ENCODE measurements at places on chromosomes 2 and 18.

DNA sequence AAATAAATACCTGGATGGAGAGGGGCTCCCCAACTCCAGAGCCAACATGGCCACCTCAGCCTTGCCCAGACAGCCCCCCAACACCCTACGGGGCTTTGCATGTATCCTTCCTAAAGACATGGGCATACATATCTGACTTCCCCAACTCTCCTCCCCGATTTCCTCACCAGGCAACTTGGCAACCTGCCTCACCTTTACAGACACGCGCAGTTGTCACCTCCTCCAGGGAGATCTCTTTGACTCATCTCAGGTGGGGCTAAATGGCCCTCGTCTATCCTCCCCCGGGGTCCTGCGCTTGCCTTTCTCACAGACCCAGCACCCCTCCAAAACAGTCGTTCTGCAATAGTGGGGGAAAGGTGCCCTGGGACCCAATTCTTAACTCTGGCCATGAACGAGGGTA lies 10.6 kb upstream of the BIN1 start:
- DNase-seq, result no peak

GRCh38 chr18:34918856-34919255 lies 122.4 kb upstream of the MAPRE2 start:
- DNase-seq, result no peak

DNA sequence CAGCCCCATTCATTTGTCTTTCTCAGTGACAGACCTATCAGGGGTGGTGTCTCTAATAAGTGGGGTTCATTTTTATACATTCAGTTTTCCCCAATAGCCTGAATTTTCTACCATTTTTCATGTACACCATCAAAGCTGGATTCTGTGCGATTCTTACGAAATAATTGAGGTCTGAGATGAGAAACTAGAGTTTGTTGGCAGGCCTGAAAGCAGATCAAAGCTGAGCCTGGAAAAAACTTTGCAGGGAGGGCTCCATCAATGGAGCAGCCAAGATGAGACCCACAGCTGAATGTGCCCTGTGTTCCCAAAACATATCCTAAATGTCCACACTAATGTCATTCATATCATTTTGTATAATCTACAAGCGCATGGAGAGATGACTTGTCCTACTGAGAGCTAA lies 4.5 kb upstream of the TMEM200C start:
- no peak for DNase-seq

DNA sequence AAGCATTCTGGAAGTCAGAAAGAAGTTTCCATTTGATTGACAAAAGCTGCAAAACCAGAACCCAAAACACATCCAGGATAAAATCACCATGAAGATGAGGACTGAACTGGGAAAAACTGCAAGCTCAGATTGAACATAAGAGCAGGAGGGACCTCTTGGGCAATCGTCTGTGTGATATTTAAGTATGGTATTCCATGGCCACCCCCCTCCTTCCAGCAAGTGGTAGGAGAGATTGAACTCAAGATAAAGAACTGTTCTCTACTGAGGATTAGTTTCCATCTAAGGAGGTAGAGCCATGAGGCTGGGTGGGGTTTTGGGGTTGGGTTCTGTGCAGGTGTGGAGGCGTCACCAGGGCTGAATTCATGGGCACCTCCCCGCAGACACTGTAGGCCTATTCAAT lies 251.1 kb downstream of the NCKAP5 start:
- DNase-seq, result no peak

- DNase-seq, result no peak
Measured at GRCh38 chr2:219439506-219439905, 4.9 kb downstream of the SPEG start.

GRCh38 chr2:174183076-174183475 lies 65.3 kb downstream of the OLA1 start:
- DNase-seq, result no peak

- no peak for DNase-seq
Measured at GRCh38 chr2:143481733-143482132, 352.5 kb downstream of the ARHGAP15 start.

GRCh38 chr2:29361231-29361630 lies 246.0 kb downstream of the CLIP4 start:
- no peak for DNase-seq

DNA sequence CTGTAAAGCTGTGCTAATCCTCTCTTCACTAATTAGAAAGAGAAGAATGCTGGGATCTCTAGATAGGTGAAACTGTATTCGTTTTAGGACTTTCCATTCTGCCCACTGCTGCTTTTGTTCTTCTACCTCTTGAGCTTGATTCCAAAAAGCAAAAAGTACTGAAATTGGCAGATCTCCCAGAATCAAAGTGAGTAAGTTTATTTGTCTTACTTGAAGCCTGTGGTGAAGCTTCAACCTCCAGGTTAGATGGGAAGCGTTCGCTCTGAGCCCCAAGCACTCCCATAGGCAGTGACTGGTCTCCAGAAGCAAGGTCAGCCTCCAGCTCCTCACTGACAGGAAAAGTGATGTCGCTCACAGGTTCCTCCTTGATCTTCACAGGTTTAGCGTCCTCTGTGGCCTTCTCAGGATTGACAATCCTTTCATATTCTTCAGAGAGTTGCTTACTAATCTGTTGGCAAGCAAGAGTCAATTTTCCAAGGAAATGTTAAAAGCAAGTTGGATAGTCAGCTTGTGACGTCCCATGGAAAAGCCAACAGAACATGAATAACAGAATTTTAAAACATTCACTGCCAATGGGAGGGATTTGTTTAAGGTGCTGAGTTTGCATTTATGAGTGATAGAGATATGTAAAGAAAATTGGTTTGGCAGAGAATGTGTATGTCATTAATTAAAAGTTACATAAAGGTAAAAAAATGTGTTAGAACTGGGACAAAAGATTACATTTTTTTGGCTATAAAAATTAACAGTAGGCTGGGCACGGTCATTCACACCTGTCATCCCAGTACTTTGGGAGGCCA lies 8.1 kb downstream of the SUPT7L start:
- DNase-seq, result no peak

DNA sequence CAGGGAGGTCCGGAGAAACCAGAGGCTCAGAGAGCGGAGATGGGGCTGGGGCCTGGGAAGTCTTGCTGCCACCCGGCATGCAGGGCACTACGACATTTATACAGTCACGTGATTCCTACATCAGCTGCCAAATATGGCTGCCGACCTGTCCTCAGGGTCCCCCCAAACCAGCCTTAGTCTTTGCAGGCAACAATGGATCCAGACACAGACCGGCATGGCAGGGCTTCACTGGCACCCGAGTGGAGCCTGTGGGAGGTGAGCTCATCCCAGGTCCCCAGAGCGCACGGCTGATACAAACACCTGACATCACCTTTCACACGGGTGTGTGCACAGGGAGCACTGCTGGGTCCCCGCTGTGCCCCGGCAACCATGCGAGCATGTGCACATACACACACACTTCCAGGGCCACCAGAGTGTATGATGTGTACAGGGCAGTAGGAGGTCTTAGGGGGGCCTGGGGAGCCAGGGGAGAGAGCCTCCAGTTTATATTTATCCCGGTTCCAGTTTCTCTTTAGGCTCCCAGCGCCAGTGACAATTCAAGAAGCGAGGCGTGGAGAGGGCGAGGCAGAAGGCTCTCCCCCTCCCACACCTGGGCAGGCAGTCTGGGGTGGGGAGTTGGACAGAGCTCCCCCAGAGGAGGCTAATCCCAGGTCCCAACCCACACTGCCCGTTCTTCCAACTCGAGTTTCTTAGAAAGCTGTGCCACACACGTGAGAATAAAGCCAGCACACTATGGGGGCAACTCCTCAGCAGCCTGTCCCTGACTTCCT lies 2.7 kb downstream of the SEMA4C start:
- no peak for DNase-seq

DNA sequence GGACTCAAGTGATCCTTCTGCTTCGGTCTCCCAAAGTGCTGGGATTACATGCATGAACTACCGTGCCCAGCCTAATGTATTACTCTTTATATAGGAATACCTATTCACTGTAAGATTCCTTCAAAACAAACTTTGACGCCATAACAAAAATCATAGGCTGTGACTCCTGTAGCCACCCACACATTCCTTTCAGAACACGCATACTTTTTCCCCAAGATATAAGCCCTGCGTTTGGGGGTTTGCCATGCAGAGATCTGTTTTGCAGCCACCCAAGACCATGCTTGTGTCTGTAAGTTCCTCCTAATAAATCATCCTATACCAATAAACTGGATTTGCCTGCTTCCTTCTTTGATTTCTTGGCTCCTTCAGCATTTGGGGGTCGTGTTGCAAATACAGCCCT lies 46.0 kb upstream of the STON1 start:
- no peak for DNase-seq

DNA sequence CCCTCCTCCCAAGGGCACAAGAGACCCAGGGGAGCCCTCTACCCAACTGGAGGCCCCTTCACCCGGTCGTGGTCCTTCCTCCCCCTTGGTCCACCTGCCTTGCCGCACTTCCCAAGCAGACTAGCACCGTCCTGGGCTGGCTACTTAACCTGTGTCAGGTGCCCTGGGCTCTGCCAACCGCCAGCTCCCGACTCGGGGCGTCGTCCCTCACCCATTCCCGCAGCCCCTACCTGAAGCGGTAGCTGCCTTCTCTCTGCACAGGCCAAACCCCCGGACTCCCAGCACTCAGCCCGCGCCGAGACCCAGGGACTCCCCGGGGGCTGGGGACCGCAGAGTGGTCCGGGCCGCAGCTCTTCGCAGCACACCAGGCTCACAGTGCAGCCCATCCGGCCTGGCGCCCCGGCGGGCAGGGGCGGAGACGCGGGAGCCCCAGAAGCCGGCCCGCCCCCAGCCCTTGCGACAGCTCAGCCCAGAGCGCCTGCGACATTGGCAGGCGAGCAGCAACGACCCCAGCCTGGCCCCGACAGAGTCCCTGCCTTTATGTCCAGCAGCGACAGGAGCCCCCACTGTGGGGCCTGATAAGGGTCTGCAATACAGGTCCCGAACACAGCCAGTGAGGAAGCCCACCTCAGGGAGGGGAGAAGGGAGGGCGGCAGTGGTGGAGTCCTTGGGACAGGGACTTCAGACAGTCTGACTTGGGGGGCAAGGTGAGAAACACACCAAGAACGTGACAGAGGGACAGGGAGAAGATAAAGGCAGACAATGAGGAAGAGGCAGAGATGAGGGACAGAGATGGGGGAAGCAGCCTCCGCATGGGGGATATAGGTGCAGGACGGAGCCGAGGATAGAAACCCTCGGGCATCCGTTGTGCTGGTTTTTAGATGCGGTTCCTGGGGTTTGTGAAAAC lies 31.0 kb upstream of the TNS1 start:
- DNase-seq, result no peak

GRCh38 chr2:101147971-101148370 lies 3.2 kb downstream of the TBC1D8 start:
- no peak for DNase-seq

DNA sequence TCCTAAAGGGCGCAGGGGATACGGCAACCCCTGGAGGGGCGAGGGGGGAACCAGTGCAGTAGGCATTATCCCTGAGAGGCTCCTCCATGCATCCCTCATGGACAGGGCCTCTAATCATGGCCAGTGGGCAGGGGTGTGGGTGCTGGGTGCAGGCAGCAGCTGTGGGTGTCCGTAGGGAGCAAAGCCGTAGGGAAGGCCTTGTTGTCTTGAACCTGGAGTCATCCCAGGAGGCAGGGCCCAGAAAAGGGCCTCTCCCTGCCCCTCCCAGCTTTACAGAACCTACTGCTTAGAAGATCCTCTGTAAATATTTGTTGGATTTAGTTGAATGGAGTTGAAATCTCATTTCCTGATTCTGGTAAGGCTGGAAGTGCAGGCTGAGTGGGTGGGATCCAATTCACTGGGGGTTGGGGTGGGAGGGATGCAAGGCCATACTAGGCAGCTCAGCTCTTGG lies 207.0 kb upstream of the HAAO start:
- no peak for DNase-seq

- DNase-seq, result no peak
Measured at GRCh38 chr18:3054780-3055179, 41.8 kb upstream of the LPIN2 start.

GRCh38 chr18:9810994-9811705 lies 74.6 kb upstream of the TXNDC2 start:
- no peak for DNase-seq

- no peak for DNase-seq
Measured at GRCh38 chr2:198788676-198789075, 669.1 kb downstream of the SATB2 start.

GRCh38 chr2:121283670-121284462 lies 1.1 kb downstream of the TFCP2L1 start:
- no peak for DNase-seq

DNA sequence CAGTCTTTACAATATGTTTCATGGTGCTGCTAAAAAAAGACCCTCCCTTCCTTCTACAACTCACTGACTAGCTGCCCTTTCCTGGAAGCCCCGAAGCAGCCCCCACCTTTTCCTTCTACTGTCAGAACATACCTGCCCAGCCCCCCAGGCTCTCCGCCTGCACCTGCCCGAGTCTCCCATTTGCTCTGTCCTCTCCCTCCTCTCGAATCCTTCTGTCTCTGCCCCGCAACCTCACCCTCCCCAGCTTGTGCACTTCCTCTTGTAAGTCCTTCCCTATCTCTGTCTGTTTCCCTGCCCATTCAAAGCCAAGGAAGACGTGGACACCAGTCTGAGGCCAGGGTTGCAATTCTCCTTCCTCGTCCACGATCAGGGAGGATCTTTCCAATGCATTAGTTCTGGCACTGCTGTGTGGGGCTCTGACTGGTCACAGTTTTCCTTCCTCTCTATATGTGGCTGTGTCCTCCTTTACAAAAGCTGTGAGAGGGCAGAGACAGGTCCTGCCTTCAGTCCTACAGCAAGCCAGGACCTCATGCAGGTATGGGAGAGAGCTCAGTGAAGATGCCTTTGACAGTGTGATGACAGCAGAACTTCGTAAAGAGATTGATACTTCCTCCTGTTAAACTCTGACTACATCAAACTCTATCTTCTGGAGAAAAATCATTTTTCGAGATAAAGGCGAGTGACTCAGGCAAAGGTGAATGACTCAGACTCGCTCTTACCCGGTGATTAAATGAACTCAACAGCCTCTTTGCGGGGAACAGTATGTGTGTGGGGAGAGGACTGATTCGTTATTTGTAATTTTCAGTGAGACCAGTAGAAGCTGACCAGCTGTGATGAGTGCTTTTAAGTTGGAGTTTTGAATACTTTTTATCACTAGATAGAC lies 14.2 kb downstream of the TNFRSF11A start:
- no peak for DNase-seq

GRCh38 chr2:86249176-86249575 lies 49.9 kb downstream of the MRPL35 start:
- DNase-seq, result no peak

- DNase-seq, result no peak
Measured at GRCh38 chr18:10188971-10189810, 265.2 kb upstream of the APCDD1 start.

DNA sequence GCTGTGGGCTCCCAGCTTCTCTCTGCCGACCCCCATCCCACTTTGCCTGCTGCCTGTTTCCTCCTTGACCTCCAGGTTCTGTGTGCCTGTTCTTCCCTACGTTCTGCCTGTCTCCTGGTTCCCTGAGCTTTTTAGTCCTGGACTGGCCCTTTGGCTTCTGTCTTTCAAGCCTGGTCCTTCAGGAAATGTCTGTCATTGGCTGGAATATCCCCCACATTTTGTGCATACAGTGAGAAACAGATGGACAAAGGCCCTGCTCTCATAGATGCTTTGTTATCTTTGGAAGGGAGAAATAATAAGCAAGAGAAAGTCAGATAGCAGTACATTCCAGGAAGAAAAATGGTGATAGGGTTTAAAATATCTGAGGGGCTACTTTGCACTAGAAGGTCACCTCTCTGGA lies 5.7 kb downstream of the MGAT5 start:
- no peak for DNase-seq

Measured in hematopoietic multipotent progenitor cell treated with erythropoietin and hydrocortisone succinate and interleukin-3 and kit ligand, for 15 days (in vitro differentiated cells).